Glomerular endothelial cell (primary cell): ENCODE measurements at places on chromosomes 16 and 17.

DNA sequence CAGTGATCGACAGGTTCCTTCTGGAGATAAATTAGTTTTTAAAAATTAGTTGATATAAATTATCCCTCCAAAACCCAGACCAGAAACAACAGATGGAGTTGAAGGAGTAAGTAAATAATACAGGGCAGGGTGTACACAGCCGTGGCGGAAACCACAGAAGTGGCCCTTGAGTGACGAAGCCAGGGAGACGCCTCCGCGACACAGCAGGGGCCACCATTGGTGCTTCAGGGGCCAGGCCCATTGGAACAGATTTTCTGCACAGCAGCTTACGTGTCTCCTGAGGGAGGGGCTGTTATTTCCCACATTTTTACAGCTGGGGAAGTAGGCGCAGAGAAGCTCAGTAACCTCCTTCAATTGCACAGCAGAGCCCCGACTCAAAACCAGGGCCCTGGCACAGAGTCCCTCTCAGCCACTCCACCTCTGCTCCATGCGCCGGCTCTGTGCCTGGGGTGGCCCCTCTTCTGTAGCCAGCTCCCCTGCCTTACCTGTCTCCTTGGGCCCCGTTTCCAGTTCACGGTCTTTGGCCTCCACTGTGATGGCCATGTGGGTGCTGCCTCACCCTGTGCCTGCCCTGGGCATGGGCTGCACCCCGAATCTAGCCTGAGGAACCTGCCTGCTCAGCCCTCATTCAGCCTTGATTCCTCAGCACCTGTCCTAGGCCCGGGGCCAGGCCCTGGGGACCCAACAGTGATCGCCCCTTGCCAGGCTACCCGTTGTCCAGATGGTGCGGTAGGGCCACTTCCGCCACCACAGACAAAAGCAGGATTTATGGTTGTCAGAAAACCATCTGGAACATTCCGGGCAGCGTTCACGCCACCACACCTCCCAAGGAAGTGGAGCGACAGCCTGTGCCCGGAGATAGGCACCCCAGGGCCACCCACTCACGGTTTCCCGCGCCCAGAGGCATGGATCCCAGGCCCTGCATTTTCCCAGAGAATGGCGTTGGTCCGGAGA lies 128.5 kb upstream of the GSE1 start:
- DNase-seq = no peak

- no peak for DNase-seq
Observed at GRCh38 chr17:15971098-15971678, 26.3 kb downstream of the ADORA2B start.

GRCh38 chr17:3880983-3881382 lies 11.9 kb downstream of the CAMKK1 start:
- DNase-seq = no peak

GRCh38 chr16:69610356-69610755 lies 44.6 kb downstream of the NFAT5 start:
- no peak for DNase-seq

- no peak for DNase-seq
Observed at GRCh38 chr17:83125515-83126274, 46.3 kb downstream of the METRNL start.

GRCh38 chr17:81402530-81402941 lies 7.3 kb downstream of the BAHCC1 start:
- no peak for DNase-seq

- DNase-seq = no peak
Observed at GRCh38 chr16:84836234-84836647, 16.5 kb downstream of the CRISPLD2 start.

DNA sequence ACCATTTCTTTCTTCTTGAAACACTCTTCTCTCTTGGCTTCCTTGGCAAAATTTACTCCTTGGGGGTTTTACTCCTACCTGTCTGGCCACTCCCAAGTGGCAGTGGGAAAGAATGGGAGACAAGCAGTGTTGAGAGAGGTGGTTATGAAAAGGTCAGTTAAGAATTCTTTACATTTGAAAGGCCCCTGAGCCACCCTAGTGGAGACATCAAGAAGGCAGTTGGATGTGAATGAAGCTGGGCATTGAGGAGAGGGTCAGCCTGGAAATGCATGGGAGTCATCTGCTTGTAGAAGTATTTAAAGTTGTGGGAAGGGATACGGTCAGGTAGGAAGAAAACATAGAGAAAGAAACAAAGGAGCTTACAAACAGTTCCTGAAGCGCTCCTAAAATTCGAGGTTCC lies 42.3 kb upstream of the CCNF start:
- no peak for DNase-seq

GRCh38 chr17:13690806-13691205 lies 89.1 kb upstream of the HS3ST3A1 start:
- no peak for DNase-seq

- no peak for DNase-seq
Observed at GRCh38 chr17:41974031-41974430, 7.4 kb downstream of the CNP start.

- no peak for DNase-seq
Observed at GRCh38 chr17:19013226-19013625, 8.7 kb upstream of the FAM83G start.

GRCh38 chr16:67397812-67398545 lies 4.7 kb upstream of the TPPP3 start:
- no peak for DNase-seq

GRCh38 chr17:44969144-44969780 lies 1.2 kb upstream of the C1QL1 start:
- no peak for DNase-seq
